SW 1271 (cell line): ENCODE measurements at places on chromosomes 12 and 14.

- DNase-seq = peak; percentile 72
Measured at GRCh38 chr14:103023881-103024473, 33.4 kb downstream of the CDC42BPB start.

DNA sequence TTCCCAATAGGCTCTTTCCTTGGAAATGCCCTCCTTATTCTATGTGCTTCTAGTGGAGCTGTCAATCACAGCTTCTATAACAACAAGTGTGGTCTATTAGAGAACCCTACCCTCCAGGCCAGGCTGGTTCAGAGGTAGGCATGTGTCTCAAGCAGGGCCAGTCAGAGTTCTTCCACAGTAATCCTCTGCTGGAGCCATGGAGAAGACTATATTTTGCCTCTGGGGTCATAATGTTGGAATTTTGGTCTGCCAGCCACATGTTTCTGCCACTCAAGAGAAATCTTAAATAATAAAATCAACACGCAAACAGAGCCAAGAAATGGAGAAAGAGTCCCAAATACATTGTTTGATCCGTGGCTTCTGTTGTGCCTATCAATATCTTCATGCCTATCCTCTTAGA is 23.8 kb upstream of the FICD start:
- no peak for DNase-seq

- no peak for DNase-seq
Measured at GRCh38 chr14:52277552-52277951, 10.1 kb downstream of the PTGDR start.

DNA sequence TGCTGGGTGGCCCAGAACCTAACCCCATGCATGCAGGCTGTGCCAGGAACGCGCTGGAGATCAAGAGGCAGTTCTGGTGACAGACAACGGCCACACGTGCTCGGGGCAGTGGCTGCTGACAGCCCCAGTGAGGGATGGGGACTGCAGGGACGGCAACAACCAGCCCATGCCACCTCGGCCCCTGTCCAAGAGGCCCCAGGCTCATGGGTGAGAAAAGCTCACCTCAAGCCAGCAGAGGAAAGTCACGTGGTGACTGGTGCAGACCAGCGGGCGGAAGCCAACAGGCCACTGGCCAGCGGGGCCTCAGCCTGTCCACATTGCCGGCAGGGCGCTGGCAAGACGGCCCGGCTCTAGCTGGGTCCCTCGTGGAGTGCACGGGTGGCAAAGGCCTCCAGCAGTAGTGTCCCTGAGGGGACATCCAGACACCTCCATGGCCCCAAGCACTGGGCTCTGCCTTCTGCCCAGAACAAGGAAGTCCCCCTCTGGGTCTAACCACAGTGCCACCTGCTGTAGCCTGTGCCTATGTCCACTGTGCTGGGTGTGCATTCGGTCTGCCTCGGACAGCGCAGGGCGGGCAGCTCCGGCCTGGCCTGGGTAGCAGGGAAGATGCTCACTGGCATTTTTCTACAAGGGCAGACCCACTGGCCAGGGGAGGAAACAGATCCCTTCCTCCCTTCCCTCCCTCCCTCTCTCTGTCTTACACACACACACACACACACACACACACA is 134.1 kb downstream of the NCOR2 start:
- no peak for DNase-seq

GRCh38 chr14:19918553-19919264 is 1.7 kb upstream of the OR4K5 start:
- DNase-seq = no peak

- DNase-seq = no peak
Measured at GRCh38 chr12:121352682-121353018, 439 bp upstream of the ANAPC5 start.

GRCh38 chr12:65335021-65335714 is 56.7 kb downstream of the MSRB3 start:
- DNase-seq = no peak

- no peak for DNase-seq
Measured at GRCh38 chr12:94285943-94286582, 137.7 kb downstream of the PLXNC1 start.

GRCh38 chr12:102120886-102121285 is 903 bp downstream of the PARPBP start:
- DNase-seq = no peak

GRCh38 chr12:52200086-52200780 is 8.4 kb upstream of the KRT80 start:
- DNase-seq = no peak

GRCh38 chr14:90201344-90201743 is 55.0 kb upstream of the PSMC1 start:
- no peak for DNase-seq

DNA sequence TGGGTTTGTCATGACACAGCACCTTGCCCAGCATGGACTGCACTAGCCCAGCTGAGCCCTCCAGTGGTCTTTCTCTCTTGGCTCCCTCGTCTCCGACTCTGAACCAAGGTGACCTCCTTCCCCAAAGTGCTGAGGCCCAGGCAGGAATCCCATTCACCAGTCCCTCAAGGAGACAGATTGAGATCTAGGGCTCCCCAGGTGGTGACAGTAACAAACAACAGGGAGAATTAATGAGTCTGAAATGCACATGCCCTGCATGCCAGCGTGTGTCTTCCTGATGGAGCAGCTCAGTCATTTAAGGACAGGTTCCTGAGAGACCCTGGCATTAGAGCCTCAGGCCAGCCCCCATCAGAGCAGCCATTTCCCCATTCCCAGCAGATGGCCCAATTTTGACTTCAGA is 51.4 kb upstream of the OAS1 start:
- DNase-seq = no peak

DNA sequence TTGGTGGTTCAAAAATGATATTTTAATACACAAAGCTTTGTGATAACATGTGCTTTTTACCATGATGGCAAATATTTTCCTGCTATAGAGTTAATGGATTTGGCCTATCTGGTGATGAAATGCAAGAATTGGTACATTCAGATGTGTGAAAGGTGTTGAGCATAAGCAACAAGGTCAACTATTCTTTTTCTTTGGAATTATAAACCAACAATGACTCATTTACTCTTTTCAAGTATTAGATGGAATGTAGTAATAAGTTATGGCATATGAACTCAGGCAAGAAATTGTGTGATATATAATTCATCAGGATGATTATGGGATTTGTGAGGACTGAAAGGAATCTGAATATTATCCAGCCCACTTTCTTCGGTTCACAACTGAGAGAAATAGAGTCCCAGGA is 471.4 kb downstream of the ETNK1 start:
- no peak for DNase-seq

DNA sequence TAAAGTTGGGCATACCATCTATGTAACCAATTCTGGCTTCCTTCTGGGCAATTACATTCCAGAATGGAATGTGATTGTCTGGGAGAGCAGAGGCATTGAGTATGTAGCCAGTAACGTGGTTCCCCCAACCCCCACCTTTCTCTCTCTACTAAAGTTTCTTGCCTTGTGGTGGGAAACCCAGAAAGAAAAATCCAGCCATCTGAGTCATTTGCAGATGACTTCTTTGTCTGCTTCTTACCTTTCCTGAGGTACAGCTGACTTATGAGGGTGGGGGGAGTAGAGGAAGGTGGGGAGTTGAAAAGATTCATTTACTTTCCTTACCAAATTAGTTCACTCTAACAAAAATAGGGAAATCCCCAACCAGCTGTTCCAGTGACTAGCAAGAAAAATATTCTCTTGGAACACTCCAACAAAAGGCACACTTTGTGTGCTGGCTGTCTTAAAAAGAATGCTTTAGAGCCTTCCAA is 112.1 kb upstream of the FRMD6 start:
- DNase-seq = peak; percentile 86

DNA sequence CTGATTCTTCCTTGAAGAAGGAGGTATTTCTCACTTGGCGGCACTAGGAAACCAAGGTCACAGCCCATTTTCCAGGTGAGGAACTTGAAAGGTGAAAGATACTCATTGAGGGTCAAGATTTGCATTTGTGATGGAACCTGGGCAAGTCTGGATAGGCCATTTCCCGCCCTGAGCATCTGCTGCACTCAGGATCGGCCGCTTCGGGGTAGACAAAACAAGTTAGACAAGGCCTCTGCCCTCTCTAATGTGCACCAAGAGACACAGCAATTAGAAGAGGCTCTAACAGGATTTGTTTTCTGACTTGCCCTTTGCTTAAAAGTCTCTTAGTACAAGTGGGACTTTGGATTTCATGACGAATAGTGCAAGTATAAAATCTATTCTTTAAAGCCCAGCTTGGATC is 167.2 kb downstream of the KTN1 start:
- DNase-seq = no peak

- no peak for DNase-seq
Measured at GRCh38 chr12:126998031-126998430, 1268.9 kb upstream of the TMEM132C start.

GRCh38 chr14:87264272-87264785 is 728.7 kb downstream of the GALC start:
- DNase-seq = no peak

DNA sequence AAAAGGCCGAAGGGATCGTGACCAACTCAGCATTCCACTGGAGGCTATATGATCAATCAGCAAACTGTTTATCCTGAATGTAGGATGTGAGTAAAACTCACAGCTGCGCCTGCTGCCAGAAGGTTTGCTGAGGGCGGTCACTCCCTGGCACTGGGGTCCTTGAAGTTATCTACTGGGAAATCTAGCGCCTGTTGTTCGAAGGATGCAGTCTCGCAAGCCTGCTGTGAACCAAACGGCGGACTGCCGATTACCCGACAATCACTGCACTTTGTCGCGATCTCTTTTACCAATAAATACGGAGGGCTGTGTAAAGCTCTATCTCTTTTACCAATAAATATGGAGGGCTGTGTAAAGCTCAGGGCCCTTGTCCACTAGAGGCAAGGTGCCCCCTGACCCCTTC is 12.9 kb downstream of the DDX51 start:
- no peak for DNase-seq

DNA sequence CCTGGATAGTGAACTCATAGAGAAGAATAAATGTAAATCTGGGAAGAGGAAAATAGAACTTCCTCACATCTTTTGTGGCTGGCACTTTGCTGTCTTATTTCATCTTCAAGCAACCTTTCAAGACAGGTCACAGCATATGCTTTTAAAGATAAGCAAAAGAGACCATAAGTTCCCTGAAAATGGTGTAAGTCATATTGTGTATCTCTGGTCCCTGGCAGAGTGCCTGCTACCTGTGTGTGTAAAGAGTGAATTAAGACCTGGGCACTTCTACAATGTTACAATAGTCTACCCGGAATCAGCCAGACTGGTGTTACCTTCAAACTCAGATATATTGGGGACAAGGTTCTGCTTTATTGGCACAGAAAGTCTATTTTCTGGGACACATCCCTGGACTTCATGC is 168.8 kb downstream of the SLC2A13 start:
- no peak for DNase-seq

- DNase-seq = no peak
Measured at GRCh38 chr12:119432949-119433348, 98.4 kb downstream of the CCDC60 start.

DNA sequence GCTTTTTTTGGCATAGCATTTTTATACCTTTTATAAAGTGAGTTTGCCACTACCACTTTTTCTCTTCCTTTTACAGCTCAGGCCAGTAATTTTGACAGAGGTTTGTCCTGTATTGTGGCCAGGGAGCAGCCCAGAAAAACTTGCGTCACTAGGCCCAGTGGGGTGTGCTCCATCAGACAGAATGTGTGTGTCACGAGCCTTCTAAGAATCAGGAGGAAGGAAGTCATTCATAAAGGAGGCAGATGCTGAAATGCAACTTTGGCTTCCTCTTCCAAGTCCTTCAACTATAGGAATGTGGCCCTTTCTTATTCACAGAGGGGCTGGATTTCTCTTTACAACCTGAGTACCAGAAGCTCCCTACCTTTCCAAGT is 10.1 kb upstream of the RAB35 start:
- no peak for DNase-seq

DNA sequence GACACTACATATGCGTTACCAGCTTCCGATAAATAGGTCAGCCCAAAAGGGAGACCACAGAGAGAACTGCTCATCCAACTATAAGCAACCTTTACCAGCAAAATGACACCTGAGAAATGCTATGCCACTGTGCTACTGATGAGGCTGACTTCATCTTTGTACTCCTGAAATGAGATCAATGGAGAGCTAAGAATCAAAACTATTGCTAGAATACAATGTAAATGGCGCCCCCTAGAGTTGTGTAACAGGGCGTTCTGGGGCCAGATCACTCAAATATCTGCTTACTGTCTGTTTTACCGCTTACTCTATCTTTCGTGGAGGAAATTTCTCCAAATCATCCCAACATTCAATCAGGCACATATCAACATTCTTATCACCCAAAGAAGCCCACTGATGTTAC is 4.6 kb downstream of the ZNF384 start:
- DNase-seq = peak; percentile 17

DNA sequence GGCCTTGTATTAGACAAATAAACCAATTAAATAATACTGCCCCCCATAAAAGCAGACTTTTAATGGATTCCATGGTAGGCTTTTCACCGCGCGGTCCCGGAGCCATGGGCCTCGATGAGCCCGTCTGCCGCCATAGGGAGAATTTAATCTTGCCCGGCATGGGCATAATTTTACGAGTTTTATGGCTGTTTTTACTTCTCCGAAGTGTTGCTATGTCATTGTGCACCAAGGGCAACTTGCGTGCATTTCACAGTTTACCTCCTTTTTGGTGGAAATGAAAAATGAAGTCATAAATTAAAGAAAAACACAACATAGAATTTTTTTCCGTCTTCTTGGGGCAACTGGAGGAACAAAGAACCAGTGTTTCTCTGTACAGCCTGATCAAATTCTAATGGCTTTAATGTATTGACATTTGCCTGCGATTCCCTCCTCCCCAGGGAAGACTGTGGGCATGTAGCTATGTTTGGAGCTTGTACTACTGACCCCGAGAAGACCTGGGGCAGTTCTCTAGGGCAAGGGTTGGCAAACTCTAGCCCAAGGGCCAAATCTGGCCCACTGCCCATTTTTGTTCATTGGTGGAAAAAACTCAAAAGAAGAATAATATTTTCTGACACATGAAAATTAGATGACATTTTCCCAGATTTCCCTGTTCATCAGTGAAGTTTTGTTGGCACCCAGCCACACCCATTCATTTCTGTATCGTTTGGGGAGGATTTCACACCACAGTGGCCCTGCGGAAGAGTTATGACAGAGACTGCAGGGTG is 142.7 kb downstream of the CHST11 start:
- no peak for DNase-seq

DNA sequence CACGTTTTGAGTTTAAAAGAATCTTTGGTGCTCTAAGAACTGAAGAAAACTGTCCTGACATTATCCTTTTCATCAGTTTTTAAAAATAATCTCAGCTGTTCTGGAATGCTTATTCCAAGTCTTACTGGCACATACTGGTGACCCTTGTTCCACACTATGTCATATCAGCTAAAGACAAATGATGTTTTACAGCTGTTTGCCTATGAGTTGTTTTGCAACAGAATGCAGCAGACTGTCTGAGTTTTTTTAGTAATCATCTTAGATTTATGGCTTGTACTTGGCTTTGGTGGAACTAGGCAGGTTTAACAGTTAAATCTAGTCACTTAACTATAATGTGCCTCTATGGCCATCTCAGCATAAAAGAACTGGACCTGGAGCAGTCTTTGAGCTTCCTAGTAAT is 91.6 kb upstream of the GRIN2B start:
- no peak for DNase-seq

- DNase-seq = no peak
Measured at GRCh38 chr12:21882635-21883034, 58.6 kb downstream of the ABCC9 start.
